ENCODE measurements at places on chromosomes 1 and 21.

- peak; percentile 84 for DNase-seq
Observed at GRCh38 chr1:152869808-152870419, 8.2 kb upstream of the SMCP start.

GRCh38 chr1:33225586-33225985 lies 30.7 kb upstream of the ZNF362 start:
- DNase-seq = no peak

- no peak for DNase-seq
Observed at GRCh38 chr1:171606402-171606941, 15.6 kb upstream of the MYOCOS start.

- no peak for DNase-seq
Observed at GRCh38 chr1:167435484-167435883, 82.8 kb downstream of the CD247 start.

- peak; percentile 86 for DNase-seq
Observed at GRCh38 chr1:99264201-99265021, at the start of gene PLPPR4. Gene PLPPR4, plus strand, starts transcription at chr1:99264492. Its CDS starts 102 bp downstream, at chr1:99264594.

GRCh38 chr1:87437663-87438295 lies 109.1 kb downstream of the LMO4 start:
- DNase-seq = no peak

GRCh38 chr21:40639616-40640194 lies 207.3 kb downstream of the DSCAM start:
- no peak for DNase-seq

GRCh38 chr1:228087771-228088251 lies 5.3 kb downstream of the ARF1 start:
- DNase-seq = no peak

GRCh38 chr1:13911697-13912619 lies 212.0 kb downstream of the PRDM2 start:
- no peak for DNase-seq

GRCh38 chr1:221336126-221336525 lies 405.8 kb downstream of the DUSP10 start:
- DNase-seq = no peak
